ENCODE measurements at places on chromosomes 12 and 14.

GRCh38 chr12:46763230-46763629 lies 62.6 kb downstream of the SLC38A4 start:
- no peak for DNase-seq

GRCh38 chr12:6912164-6912935 lies 2.0 kb upstream of the ENO2 start:
- no peak for DNase-seq

DNA sequence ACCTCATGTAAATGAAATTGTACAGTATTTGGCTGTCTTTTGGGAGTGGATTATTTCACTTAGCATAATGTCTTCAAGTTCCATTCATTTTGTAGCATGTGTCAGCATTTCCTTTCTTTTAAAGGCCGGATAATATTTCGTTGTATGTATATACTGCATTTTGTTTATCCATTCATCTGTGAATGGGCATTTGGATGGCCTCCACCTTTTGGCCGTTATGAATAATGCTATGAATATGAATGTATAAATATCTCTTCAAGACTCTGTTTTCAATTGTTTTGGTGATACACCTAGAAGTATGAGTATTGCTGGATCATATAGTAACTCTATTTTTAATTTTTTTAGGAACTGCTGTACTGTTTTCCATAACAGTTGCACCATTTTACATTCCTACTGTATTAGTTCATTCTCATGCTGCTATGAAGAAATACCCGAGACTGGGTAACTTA lies 164.9 kb downstream of the DYRK2 start:
- DNase-seq = no peak

GRCh38 chr12:53051058-53051880 lies 1.4 kb downstream of the TNS2 start:
- DNase-seq = no peak

GRCh38 chr12:21992823-21993222 lies 51.6 kb upstream of the ABCC9 start:
- no peak for DNase-seq

GRCh38 chr14:93249128-93249831 lies 42.2 kb downstream of the UBR7 start:
- no peak for DNase-seq

GRCh38 chr14:103693515-103693914 lies 21.7 kb downstream of the XRCC3 start:
- no peak for DNase-seq

- peak; percentile 92 for DNase-seq
Observed at GRCh38 chr12:89345830-89346740, 6.2 kb downstream of the DUSP6 start.

DNA sequence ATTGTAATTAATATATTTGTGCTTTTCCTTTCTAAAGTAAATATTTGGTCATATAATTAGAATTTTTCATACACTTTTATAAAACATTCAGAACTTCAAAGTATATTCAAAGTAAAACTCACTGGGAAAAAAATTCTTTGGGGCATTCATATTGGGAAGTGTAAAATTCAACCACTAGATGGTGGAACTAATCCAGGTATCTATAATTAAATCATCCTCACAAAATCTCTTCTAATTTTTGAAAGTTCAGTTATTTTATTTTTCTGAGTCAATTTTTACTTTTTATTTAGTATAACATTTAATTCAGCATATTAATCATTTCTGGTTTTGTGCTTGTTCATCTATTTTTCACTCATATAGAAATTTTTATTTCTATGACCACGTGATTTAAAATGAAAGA lies 81.0 kb downstream of the NTS start:
- DNase-seq = no peak

DNA sequence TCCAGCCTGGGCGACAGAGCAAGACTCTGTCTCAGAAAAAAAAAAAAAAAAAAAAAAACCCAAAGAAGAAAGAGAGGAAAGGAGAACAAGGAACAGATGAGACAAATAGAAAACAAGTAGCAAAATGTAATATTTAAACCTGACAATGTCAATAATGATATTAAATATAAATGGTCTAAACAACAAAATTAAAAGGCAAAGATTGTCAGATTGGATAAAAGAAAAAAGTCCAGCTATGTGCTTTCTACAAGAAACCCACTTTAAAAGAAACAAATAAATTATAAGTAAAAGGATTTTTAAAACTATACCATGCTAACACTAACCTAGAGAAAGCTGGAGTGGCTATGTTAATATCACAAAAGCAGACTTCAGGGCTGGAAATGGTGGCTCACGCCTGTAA lies 29.7 kb upstream of the APOF start:
- DNase-seq = no peak

GRCh38 chr14:63713764-63714163 lies 14.1 kb downstream of the SGPP1 start:
- no peak for DNase-seq

DNA sequence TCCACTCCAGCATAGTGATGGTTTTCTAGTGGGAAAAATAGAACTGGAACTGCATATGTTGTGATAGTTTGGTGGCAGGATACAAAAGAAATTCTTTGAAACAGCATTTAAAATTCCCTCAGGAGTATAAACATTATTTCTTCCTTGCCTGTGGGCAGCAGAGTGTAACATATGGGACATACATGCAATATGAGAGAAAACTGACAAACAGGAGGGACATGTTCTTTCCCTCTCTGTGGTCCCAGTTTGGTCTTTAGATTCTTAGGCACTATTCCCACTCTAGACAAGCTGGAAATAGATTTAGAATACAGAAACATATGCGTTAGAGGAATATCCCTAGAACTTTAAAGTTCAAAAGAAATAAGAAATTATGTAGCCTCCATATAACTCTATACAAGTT lies 68.0 kb downstream of the MGAT4C start:
- no peak for DNase-seq

GRCh38 chr12:27178255-27178654 lies 65.8 kb upstream of the STK38L start:
- no peak for DNase-seq

GRCh38 chr12:7837366-7837765 lies 35.3 kb downstream of the SLC2A14 start:
- DNase-seq = no peak

GRCh38 chr14:24437736-24438067 lies 4.9 kb downstream of the SDR39U1 start:
- no peak for DNase-seq

- no peak for DNase-seq
Observed at GRCh38 chr14:49691031-49691430, 1.9 kb upstream of the KLHDC1 start.

- no peak for DNase-seq
Observed at GRCh38 chr12:54060174-54060974, 6.7 kb downstream of the HOXC4 start.

- DNase-seq = no peak
Observed at GRCh38 chr14:76531821-76532318, 155.9 kb downstream of the ESRRB start.

- no peak for DNase-seq
Observed at GRCh38 chr14:85409481-85410210, 120.3 kb upstream of the FLRT2 start.

DNA sequence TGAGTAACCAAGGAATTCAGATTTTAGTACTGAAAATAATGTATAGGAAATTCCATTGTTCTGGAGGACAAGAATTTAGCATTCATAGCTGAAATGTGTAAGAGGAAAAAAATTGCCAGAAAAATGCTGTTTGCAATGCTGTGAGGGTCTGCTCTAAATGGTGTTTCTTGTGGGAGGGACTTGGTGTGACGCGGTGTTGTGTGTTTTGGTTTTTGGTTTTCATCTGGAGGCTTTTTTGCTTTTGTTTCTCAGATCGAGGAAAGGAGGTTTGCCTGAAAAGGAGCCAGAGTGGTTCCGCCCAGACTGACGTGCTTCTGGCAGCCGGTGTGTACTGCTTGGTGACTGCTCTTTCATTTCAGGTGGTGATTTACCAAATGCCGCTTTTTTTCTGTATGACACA lies 211.8 kb upstream of the HMGA2 start:
- no peak for DNase-seq

DNA sequence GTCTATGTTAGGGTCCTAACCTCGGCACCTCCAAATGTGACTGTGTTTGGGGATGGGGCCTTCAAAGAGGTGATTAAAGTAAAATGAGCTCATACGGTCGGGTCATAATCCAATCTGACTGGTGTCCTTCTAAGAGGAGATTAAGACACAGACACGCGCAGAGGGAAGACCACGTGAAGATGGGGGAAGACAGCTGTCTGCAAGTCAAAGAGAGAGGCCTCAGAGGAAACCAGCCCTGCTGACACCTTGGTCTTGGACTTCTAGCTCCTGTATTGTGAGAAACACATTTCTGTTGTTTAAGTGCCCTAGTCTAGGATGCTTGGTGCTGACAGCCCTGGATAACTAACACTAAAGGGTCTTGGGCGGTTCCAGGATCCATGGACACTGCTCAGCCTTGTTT lies 109.6 kb downstream of the DICER1 start:
- DNase-seq = no peak

DNA sequence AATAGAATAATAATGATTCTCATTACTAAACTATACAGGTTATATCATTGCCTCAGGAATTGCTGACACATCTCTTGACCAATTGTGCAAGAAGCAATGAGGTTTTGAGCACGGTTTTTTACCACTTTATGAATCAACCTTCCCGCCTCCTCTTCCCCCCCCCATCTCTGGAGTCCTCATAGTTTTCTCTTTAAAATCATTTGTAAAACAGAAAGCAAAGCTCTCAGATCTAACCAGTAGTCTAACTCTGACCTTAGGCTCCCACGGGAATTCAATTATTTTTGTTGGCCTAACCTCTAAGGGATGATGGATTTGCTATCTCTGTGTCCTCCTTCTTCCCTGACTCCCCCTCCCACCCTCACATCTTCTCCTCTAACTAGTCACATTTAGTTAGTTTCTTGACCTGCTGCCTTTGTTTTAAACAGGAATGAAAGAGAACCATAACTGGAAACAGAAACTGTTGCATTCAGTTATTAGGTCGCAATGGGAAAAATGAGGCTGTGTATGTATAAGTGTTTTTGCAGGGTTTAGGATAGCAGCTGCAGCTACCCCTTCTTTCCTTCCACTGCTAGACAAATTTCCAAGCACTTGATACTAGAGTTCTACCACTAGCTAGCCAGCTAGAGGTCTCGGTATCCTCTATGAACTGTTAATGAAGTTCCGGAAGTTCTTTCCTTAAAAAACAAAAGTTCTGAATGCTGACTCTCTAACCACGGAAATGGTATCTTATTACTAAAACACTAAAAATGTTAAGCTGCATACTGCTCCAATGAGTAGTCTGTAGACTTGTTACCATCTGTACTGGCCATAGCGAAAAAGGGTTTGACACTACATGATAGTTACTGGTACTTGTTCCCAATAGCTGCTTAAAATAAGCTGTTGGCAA lies 65.4 kb downstream of the TAOK3 start:
- peak; percentile 45 for DNase-seq

DNA sequence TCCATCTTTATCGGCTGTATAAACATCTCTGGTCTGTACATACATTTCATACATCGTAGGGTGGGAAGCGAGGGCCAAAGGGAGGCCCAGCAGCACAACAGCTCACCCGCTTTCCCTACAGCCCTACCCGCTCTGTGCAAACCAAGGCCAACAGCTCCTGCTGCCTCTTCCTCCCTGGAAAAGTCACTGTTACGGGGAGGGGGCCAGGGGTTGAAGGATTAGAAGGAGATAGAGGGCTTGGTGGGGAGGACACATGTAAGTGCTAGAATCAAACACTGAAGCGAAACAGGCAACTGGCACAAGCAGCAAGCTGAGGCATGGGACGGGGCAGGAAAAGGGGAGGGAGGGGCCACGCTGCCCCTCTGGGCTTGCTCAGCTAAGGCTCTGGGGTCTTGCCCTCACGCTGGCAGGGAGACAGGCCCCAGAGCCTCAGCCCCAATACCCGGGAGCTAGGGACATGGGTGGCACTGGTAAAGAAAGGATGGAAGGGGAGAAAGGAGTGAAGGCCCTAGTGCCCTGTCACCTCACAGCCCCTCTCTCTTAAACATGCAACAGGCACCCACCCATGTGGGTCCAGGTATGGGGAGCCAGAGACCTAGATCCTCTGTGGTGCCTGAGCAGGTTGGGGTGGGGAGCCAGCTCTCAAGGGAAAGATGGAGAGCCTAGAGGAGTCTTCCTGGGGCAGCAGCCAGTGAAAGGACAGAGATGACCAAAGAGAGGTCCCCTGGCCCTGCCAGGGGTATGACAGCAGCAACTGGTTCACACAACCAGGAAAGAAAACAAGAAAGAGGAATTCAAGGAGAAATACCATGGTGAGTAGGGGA lies 14.4 kb downstream of the SPRYD3 start:
- no peak for DNase-seq

GRCh38 chr14:104132981-104133380 lies 5.4 kb upstream of the KIF26A start:
- DNase-seq = no peak

GRCh38 chr12:72214163-72214562 lies 58.0 kb upstream of the TRHDE start:
- no peak for DNase-seq

- no peak for DNase-seq
Observed at GRCh38 chr12:23055004-23055403, 430.0 kb downstream of the ETNK1 start.

DNA sequence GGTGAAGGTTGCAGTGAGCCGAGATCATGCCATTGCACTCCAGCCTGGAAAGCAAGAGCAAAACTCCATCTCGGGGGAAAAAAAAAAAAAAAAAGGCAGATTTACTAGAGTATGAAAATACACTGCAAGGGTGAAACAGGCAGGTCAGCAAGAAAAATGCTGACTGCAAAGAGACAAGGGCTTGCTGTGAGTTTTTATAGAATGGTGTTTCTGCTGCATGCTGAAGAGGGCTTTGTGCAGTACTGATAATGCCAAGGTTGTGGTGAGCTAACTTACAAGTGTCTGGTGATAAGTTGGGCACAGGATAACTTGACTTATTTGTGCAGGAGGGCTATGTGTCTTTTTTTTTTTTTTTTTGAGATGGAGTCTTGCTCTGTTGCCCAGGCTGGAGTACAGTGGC lies 25.9 kb upstream of the SRP54 start:
- no peak for DNase-seq

GRCh38 chr14:31297701-31298344 lies 90.2 kb upstream of the HECTD1 start:
- no peak for DNase-seq

DNA sequence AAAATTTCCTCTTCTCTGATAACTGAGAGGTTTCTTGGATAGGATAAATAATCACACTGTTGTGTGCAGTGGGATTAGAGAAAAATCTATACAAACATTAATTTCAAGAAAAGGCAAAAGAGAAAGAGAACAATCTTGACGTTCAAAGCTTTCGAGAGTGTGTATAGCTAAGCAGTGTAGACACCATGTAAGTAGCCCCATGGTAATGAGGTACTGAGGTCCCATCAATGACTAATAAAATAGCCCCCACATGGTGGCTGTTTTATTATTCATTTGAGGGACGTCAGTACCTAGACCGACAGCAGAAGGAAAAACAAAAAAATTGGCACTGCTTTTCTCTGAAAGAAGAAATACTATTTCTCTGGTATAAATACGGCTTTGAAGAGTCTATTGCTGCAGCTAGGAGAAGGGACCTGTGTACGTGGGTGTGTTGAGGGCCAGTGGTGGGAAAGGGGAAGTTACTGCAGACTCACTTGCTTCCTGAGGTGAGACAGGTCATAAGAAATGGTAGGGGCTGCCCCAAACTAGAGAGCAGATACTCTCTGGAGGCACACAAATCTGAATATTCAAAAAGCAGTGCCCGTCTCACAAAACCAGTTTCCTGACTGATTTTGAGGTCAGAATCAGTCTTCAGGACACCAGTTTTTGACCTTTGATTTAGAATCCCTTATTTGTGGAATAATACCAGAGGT lies 339.8 kb downstream of the EMP1 start:
- peak; percentile 36 for DNase-seq

- no peak for DNase-seq
Observed at GRCh38 chr12:69266036-69266635, 26.8 kb downstream of the CPSF6 start.

- DNase-seq = no peak
Observed at GRCh38 chr12:127081058-127081457, 1185.9 kb upstream of the TMEM132C start.

All from GM12864 (cell line).